ENCODE measurements at places on chromosomes 3 and 15. TPM values are rescaled to one million over a fixed set of nuclear protein-coding genes. Genes with fewer than 3 reads are reported as not detected.
A peak's percentile ranks its signal among the peaks of the same experiment; 100 is the strongest.

TMOD2 gene
- total RNA-seq = 5.9 TPM

RTP1 gene
- not detected for total RNA-seq

IQCF5 gene
- total RNA-seq = not detected

GRK7 gene
- not detected for total RNA-seq

GPR171 gene
- total RNA-seq = not detected

GOLGA8H gene
- total RNA-seq = not detected

DNA sequence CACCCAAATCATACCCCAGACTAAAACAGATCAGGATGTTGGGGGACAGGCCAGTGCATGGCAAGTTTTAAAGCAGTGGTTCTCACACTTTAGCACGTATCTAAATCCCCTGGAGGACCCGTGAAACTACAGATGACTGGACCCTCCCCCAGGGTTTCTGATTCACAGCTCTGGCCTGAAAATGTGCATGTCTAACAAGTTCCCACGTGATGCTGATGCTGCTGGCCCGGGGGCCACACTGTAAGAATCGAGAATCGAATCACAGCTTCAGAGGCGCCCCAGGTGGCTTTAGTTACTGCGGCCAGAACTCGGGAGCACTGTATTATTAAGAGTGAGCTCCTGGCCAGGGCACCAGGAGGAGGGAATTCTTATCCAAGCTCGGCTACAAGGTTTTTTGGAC lies 11.6 kb downstream of the ADAMTS17 start:
- DNase-seq = no peak

- DNase-seq = no peak
These were observed 499.9 kb downstream of the TBL1XR1 start for GRCh38 chr3:176697284-176697889.

- DNase-seq = no peak
These were observed 476.8 kb downstream of the C3orf38 start for GRCh38 chr3:88626456-88627120.

- DNase-seq = no peak
These were observed 14.1 kb downstream of the KLF15 start for GRCh38 chr3:126342991-126343648.

GRCh38 chr3:46690798-46691197 lies 2.7 kb downstream of the ALS2CL start:
- peak; percentile 13 for DNase-seq

DNA sequence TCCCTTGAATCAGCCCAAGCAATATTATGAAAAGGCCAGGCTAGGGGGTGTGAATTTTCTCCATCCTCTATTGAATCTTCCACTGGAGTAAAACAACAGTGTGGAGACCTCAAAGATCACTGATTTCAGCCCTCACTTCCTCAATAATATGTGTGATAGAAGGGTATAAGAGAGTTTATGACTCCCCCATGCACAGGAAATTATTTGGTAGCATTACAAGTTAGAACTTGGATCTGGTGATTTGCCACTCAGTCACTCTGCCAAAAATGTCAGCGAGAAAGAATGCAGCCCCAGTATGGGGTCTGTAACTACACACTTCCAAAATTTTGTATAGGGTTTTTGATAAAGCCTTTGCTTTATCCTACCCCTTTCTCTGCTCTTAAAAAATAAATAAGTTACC lies 81.0 kb upstream of the KCNMB2 start:
- DNase-seq = no peak

Measured in GM23248 (cell line).